ENCODE measurements at places on chromosomes 7 and 10.
A peak's percentile ranks its signal among the peaks of the same experiment; 100 is the strongest.

DNA sequence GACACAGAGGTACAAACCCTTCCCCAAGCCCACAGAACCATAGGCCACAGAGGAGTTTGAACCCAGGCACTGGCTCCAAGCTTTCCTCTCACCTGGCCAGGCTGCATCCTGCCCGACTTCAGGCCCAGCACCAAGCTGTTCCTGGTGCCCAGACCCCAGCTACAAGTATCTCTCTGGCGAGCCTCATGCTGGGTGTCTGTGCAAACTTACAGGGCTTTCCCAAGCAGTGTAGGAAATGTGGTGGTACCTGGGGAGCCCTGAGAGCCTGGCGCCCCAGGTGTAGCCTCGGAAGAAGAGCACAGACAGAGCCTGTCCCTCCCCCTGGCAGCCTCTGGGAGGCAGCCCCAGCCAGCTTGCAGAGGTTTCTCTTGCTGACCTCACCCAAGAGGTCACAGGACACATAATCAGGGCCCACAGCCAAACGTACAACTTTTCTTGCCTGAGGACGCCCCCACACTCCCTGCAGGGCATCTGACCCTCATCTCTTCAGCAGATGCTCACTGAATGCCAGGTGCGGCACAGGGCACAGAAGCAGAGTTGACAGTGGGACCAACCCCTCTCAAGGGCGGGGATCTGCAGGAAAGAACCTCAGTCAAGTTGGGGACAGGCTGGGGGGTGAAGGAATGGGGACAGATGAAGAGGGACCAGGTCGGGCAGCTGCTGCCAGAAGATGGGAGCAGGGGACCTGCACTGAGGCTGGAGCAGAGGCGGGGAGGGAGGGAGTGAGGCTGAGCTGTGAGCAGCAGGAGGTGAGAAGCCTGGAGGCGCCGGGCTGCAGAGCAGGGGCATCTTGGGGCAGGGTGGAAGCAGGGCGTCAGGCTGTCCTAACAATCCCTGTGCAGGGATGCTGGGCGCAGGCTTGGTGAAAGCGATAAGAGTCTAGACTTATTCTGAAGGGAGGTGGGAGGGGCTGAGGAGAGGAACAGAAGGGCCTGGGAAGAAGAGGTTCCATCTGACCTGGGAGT lies 16.3 kb upstream of the MYL7 start:
- no peak for DNase-seq

- no peak for DNase-seq
Measured at GRCh38 chr10:6473901-6474370, 106.1 kb downstream of the PRKCQ start.

- DNase-seq: no peak
Measured at GRCh38 chr7:69374044-69374425, 224.2 kb upstream of the AUTS2 start.

- no peak for DNase-seq
Measured at GRCh38 chr10:15813415-15813814, 46.9 kb downstream of the MINDY3 start.

GRCh38 chr10:34061841-34062240 lies 727.4 kb upstream of the NRP1 start:
- no peak for DNase-seq

DNA sequence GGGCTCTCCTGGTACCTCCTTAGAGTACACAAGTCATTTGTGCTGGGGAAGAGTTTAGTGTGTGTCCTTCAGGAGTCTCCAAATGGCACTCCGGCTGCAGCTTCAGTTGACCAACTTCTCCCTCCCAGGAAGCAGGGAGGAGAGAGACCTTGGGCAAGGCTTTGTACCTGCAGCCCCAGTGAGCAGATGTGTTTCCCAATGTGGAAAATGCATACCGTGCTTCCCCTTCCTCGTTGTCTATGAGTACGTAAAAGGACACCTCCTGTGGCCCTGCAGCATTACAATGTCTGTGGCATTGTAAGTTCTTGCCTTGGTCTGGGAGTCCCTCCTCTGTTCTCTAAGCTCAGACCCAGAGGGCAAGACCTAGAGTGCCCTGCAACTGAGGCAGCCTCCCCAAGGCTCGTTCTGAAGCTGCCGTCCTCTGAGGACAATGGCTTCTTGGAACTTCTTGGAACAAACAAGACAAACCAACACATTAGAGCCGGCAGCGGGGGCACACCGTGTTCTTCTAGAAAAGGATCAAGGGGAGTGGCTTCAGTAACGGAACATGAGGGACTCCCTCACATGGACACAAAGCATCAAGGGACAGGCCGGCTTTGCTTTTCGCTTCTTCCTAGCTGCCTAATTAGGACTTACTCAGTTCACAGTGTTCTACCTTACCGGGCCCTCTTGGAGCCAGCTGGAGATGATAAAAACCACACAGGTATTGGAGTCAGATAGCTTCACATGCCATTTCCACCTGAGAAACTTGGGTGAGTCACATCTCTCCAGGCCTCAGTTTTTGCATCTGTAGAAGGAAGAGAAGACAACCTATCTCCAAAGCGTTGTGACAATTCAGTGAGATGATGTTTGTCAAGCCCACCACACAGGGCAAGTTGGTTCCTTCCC lies 20.9 kb upstream of the PPA1 start:
- DNase-seq: no peak

GRCh38 chr10:123759501-123760031 lies 93.4 kb downstream of the GPR26 start:
- DNase-seq: no peak

GRCh38 chr7:156684661-156685060 lies 44.1 kb downstream of the RNF32 start:
- no peak for DNase-seq

GRCh38 chr7:16114071-16114470 lies 307.3 kb downstream of the CRPPA start:
- no peak for DNase-seq

GRCh38 chr7:15593382-15593781 lies 31.6 kb upstream of the AGMO start:
- DNase-seq: no peak

DNA sequence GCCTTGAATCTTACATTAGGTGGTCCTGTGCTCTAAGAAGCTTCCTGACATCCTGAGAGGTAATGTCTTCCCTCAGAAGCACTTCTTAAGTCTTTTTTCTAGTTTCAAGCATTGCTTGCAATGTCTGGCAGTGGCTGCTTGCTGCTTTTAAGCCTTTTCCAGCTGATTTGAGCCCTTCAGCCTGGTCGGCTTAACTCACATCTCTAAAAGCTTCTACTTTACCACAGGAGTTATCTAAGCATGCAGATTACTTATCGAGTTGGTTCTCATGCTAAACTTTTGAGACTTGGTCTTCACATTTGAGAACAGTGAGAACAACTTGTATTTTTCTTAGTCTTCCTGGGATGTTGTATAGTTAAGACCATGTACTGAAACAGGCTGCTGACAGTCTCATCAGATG lies 3.9 kb downstream of the LRMDA start:
- DNase-seq: no peak

- DNase-seq: no peak
Measured at GRCh38 chr10:132373241-132373955, 23.6 kb upstream of the PWWP2B start.

DNA sequence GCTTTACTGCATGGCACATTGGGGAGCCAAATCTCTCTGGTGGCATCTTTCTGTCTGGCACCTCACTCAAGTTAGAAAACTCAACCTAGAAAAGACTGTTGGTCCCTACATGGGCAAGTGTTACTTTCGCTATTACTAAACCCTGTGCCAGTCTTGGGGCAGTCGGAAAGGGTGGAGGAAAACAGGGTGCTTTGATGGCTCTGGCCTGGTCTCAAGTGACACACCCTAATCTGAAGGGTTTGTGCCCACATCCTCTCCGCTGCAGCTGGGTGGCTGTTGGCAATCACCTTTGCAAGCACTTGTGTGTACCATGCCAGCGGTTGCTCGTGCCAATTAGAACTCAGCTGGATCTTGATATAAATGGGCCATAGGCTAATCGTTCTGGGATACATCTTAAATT lies 159.8 kb upstream of the ITGB1 start:
- no peak for DNase-seq

DNA sequence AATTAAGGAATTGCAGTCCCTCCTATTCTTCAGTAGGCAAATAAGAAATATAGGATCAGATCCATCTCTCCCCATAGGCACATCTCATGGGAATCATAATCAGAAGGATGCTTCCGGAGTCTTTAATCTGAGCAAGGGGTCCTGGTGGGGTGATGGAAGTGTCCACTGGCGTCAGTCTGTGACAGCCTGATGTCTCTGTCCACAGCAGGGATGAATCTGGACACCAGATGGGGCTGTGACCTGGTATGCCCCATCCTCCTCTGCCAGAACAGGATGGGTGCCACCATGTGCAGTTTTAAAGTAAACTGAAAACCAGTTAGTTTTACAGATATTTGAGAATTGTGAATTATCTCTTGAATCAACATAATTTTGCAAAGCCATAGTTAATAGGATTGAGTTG lies 148.7 kb downstream of the C1GALT1 start:
- DNase-seq: no peak

- no peak for DNase-seq
Measured at GRCh38 chr7:2802504-2803341, 41.4 kb downstream of the GNA12 start.

DNA sequence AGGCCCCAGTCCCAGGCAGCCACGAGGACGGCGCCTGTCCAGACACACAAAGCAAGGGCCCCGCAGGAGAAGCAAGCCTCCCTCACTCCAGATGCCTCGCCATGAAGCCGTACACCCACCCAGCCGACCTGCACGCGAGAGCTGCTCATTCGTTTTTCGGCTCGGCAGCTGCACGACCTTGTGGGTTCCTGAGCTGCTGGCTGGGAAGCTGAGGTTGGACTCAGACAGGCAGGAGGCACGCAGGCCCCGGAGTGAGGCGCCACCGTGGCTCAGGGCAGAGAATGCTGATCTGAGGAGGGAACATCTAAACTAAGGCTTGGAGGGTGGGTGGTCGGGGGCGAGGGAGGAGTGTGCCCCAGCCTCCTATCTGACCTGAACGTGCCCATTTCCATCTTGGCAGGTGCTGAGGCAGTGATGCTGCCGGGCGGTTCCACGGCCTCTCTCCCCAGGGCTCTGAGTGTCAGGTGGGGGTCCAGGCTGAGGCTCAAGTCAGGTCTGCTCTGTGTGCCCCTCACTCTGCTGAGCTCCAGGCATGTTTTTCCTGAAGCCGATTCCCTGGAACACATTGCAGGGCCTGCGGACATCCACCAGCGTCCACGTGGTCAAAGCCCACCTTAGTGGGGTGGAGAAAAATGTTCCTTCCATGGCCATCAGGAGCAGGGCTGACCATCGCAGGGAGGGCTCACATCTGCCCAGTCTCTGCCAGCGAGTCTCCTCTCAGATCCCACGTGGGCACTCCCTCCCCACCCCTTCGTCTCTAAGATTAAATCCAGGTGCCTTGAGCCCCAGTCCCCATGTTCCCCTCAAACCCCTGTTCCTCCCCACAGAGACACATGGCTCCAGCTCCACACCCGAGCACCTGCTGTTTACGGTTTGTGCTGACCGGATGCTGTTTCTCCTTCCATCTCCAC lies 28.1 kb upstream of the FAM20C start:
- no peak for DNase-seq

DNA sequence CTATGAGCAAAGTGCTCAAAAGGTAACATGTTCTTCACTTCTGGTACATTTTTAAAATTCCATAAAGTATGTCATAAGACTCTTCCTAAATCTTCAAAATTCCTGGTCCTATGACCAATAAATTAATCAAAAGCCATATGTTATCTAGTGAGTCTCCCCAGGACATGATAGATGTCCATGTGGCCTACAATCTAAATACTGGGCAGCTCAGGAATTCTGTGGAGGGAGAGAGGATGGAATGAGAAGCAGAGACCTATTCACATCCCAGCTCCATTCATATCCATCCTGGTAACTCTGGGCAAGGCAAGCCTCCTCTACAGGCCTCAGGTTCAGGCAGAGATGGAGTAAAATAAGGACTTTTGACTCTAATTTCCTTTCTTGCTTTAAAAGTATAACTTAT lies 224.8 kb downstream of the MTERF1 start:
- DNase-seq: peak; percentile 62

DNA sequence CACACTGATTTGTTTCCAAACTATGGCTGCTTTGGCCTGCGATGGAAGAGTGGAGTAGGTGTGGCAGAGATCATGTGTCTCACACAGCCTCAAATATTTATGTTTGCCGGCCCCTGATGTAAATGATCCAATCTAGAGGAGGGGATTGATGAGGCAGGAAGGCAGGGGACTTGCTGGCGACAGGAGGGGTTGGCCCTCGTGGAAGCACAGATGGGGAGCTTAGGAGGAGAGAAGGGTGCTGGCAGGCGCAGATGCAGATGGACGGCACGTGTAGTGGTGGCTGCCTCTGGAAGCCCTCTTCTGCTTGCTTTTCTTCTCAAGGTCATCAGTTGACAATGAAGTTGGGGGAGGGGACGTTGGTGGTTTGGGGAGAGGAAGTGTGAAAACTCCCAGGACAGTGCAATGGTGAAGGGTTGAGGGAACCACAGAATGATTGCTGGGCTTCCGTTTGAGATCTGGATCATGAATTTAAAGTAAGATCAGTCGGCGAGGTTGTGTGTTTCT lies 15.4 kb downstream of the COL13A1 start:
- no peak for DNase-seq

DNA sequence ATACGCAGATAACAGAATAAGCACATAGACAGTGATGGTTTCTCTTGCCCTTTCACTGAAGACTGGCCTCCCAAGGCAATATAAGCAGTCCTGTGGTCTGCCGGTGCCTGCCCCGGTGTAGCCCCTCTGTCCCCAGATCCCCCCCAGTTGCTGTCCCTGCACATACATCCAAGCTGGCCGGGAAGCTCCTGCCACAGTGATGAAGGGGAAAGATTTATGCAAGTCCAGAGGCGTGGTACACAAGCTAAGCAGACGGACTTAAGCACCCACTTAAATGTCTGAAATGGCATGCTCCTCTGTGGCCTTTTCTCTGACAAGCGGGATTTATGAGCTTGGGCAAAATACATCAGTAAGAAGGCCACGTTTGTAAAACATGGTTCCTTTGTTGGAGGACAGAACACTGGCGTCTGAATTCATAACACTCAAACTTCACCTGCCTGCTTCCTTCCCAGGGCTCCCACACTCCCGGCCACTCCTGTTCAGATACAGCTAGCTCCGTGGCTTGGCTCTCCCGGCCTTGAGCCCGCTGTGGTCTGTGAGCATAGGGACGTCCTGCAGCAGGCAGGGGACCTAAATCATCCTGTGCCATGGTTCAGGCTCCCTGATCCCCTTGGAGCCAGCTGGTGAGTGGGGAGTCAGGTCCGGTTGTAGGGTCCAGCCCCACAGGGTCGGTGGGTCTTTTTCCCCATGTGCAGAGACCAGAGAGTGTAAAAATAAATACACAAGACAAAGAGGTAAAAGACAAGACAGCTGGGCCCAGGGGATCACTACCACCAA lies 61.7 kb upstream of the PPP2R2D start:
- DNase-seq: no peak

GRCh38 chr7:36514289-36515243 lies 124.9 kb downstream of the ANLN start:
- DNase-seq: no peak

- no peak for DNase-seq
Measured at GRCh38 chr10:27713941-27714340, 31.7 kb downstream of the MKX start.

All from NCI-H226 (cell line).